NCI-H345 (cell line): ENCODE measurements at places on chromosomes 13 and 19.

DNA sequence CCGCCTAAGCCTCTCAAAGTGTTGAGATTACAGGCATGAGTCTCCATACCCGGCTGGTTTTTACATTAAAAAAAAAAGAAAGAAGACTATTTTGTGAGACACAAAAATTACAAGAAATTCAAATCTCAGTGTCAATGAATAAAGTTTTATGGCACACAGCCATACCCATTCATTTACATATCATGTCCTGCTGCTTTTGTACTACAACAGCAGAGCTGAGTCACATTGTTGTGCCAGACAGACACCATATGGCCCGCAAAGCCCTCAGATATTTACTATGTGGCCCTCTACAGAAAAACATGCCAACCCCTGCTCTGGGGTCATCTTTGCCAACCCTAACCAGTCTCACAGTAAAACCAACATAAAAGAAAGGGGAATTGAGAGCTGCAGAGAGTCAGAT is 5.3 kb downstream of the SMIM7 start:
- DNase-seq = no peak

DNA sequence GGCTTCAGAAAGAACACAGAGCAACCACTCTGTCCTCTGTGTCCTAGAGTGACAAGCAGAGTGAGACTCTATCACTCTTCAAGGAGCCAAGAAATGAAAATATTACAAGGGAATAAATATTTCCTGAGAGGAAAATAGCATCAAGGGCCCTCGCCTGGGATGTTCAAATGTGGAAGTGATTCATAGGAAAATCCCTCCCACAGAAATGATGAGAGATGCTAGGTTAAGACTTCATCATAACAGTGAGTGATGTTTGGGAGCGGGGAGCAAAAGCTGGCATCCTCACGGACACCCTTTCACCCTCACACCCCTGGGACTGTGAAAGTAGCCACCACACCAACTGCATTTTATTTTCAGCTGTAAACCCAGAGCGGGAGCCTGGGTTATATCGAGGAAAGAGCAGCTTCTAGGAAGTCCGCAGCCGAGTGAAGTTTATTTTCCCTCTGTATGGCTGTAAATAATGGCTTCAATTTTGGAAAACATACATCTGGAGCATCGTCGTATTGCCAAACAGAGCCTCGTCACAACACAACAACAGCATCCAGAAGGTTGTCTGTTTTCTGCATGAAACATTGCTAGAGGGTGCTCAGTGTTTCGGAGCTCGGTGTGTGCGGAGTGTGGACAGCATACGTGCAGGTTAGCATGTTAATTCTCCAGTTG is 54.8 kb downstream of the DLEU7 start:
- DNase-seq = no peak

DNA sequence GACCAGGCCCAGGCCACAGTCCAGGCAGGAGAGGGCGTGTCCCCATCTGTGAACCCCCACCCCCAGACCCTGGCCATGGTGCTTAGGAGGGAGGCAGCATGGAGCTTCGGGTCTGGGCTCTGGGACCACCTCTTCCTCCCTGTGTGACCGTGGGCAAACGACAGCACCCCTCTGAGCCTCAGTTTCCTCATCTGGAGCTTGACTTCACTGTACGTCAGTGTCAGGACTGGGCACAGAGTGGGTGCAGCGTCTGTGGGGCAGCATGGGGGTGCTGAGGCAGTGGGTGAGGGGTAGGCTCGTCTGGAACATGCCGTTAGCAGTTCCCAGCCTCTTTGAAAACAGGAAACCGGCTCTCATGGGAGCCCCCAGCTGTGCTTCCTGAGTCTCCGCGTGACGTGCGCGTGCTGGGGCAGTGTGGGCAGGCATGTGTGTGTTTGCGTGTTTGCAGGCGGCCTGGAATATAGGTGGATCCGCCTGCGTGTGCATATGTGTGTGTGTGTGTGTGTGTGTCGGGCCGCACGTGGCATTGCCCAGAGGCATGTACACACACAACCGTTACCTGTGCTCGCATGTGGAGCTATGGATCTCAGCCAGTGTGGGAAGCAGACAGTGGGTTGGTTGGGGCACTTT is 15.8 kb downstream of the ARRDC2 start:
- DNase-seq = no peak

DNA sequence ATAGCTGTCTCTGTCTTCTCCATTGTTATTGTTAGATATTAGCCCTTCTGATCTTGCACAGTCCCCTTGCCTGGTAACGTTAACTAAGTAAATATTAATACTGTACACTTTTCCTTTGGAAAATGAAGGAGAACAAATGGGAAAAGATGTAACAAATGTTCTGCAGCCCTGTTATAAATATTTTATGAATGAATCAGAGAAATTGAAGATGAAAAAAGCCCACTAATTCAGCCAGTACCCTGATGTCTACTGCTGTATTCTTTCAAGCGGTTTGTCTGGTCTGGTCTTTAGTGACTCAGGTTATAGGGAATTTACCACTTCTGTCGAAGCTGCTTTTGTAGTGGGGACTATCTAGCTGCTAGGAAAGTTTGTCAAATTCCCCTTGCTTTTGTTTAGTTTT is 121.0 kb downstream of the COG6 start:
- no peak for DNase-seq

GRCh38 chr13:94878602-94879165 is 166.3 kb upstream of the SOX21 start:
- DNase-seq = no peak

- no peak for DNase-seq
Measured at GRCh38 chr13:41765020-41765419, 195.9 kb downstream of the VWA8 start.

DNA sequence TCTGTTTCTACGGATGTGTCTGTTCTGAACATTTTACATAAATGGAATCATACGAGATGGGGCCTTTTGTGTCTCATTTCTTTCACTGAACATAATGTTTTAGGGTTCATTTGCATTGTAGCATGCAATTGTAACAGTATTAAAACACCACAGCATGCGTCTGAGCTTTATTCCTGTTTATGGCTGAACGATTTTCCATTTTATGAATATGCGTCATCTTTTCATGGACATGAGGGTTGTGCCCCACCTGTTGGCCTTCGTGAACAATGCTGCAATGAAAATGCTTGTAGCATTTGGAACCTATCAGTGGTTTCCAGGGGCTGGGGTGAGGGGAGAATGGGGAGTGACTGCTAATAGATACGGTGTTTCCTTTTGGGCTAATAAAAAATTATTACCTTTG is 5.1 kb downstream of the OR10H1 start:
- DNase-seq = no peak

- no peak for DNase-seq
Measured at GRCh38 chr19:12137221-12137940, 2.8 kb downstream of the ZNF20 start.

GRCh38 chr19:51417107-51417809 is at the start of gene SIGLEC10:
Gene SIGLEC10, minus strand, starts transcription at chr19:51417642. Its CDS starts 61 bp downstream, at chr19:51417581.
- DNase-seq = no peak

DNA sequence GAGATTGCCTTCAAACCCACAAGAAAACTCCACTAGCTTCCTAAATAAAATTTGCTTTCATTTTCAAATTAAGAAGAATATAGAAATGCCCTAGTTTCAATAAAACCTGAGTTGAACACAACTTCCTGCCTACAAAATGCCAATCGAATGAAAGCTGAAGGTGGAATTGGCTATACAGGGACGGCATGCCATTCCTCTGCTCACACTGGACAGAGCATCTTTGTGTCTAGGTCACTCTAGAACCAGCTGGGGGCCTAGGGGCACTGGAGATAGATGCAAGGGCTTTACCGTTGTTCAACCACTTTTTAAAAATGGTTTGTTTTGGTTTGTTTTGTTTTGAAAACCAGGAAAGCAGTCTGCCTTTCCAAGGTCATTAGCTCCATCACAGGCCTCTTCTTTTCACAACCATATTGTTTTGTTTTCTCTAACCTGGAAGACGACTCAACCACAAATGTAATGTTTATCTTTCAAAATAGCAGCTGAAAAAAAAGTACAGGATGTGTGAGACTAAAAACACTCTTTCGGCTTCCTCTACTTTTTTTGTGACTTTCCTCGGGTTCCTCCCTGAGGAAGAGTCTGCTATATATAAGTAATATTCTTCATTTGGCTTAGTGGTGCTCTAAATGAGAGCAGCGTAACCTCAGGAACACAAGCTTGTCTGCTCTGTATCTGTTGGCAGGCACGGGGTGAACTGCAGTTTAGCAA is 11.9 kb upstream of the ITM2B start:
- DNase-seq = no peak

GRCh38 chr13:33230178-33230881 is 55.2 kb downstream of the STARD13 start:
- DNase-seq = no peak

GRCh38 chr19:7851623-7852500 is 21.8 kb downstream of the EVI5L start:
- DNase-seq = no peak

DNA sequence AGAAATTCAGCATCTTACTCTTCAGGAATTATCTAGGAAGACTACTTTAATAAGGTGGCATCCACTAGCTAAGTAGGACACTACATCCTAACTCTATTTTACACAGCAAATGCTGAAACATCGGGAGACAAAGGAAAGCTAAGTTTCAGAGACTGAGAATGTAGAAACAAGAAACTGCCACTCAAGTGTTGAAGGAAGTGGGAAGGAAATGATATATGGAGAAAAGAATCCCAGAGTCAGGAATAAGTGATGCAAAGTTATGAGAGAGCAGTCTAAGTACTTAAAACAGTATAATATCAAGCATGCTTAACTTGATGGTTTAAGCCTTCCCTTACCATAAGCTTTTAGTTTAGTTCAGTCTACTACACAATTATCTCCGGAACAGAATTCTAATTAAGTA is 52.4 kb downstream of the RBM26 start:
- DNase-seq = no peak

DNA sequence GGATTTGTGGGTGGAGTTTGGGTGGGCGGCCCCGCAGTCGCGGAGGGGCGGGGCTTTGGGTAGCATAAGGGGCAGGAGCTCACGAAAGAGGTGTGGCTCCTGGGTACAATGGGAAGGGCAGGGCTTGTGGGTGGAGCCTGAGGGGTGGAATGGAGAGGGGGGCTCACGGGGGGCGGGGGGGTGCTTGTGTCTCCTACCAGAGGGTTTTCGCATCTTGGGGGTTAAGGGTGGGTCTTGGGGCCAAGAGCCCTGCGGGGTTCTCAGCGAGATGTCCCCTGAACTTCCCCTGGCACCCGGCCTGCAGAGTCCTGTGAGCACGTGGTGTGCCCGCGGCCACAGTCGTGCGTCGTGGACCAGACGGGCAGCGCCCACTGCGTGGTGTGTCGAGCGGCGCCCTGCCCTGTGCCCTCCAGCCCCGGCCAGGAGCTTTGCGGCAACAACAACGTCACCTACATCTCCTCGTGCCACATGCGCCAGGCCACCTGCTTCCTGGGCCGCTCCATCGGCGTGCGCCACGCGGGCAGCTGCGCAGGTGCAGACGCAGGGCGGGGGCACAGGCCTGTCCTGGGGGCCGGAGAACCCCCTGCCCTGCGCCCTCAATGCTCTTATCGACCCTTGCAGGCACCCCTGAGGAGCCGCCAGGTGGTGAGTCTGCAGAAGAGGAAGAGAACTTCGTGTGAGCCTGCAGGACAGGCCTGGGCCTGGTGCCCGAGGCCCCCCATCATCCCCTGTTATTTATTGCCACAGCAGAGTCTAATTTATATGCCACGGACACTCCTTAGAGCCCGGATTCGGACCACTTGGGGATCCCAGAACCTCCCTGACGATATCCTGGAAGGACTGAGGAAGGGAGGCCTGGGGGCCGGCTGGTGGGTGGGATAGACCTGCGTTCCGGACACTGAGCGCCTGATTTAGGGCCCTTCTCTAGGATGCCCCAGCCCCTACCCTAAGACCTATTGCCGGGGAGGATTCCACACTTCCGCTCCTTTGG is 5.1 kb downstream of the FSTL3 start:
- peak; percentile 90 for DNase-seq

- DNase-seq = peak; percentile 46
Measured at GRCh38 chr13:112690283-112690929, 568 bp downstream of the ATP11A start.

GRCh38 chr19:36041831-36042230 is 9.2 kb upstream of the CLIP3 start:
- no peak for DNase-seq

- DNase-seq = peak; percentile 84
Measured at GRCh38 chr19:5436106-5436947, 18.9 kb upstream of the ZNRF4 start.

DNA sequence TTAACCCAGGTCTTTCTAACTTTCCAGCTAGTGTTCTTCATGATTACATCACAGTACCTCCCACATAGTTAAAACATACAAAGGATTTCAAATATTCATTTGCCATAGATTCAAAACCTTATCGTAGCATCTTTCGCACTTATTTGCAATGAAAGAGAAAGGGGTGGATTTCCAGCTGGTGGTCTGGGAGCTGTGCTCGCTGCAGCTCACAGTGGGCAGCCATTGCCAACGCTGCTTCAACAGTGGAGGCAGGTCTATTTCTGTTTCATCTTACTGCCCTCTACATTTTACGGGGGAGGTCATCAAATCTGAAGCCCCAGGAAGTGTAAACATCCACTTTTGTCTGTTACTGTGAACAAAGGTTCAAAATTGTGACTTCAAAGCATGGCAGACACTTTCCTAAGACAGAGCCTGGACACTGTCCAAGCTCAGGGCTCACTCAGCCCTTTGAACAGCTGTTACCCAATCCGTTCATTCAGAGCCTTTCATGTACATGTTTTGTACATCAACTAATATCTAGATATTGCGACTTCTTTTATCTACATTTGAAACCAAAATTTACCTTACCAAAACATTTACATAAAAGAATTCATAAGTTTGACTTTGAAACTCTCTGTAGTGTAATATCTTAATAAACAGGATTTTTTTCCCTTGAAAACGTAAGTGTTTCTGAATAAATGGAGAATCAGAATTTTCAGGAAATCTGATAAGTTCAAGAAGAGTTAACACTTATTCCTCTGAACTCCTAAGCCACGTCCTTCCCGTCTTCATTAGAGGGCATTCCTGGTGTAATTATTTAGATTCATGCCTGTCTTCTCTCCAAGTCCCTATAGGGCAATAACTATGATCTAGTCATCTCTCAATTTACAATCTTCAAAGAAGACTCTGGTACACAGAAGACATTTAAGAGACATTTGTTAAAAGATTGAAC is 25.1 kb downstream of the STARD13 start:
- DNase-seq = peak; percentile 62

DNA sequence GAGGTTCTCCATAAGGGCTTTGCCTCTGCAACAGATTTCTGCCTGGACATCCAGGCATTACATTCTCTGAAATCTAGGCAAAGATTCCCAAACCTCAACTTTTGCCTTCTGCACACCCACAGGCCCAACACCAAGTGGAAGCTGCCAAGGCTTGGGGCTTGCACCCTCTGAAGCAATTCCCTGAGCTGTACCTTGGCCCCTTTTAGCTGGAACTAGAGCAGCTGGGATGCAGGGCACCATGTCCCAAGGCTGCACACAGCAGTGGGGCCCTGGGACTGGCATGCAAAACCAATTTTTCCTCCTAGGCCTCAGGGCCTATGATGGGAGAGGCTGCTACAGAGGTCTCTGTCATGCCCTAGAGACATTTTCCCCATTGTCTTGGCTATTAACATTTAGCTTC is 943.2 kb downstream of the PCDH17 start:
- no peak for DNase-seq

DNA sequence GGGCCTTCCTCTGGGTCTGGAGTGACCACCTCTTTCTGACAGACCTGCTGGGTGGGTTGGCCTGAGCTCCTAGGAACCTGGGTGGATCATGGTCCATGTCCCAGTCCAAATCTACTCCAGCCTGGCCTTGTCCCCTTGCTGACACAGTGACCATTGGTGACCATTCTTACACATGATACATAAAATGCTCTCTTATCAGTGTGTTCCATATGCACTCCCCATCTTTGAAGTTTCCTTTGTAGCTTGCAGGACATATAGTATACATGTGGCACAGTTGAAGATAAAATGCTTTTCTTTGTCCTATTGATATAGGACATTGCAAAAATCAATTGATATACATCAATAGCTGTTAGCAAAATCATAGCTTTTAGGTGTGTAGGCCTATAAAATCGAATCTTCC is 291.8 kb downstream of the MYO16 start:
- DNase-seq = no peak
